ENCODE measurements at places on chromosomes 5 and 9. TPM values are rescaled to one million over a fixed set of nuclear protein-coding genes. Genes with fewer than 3 reads are reported as not detected.

GNAQ gene
- 22.4 TPM for total RNA-seq

PTPN3 gene
- total RNA-seq: 1.4 TPM

DNA sequence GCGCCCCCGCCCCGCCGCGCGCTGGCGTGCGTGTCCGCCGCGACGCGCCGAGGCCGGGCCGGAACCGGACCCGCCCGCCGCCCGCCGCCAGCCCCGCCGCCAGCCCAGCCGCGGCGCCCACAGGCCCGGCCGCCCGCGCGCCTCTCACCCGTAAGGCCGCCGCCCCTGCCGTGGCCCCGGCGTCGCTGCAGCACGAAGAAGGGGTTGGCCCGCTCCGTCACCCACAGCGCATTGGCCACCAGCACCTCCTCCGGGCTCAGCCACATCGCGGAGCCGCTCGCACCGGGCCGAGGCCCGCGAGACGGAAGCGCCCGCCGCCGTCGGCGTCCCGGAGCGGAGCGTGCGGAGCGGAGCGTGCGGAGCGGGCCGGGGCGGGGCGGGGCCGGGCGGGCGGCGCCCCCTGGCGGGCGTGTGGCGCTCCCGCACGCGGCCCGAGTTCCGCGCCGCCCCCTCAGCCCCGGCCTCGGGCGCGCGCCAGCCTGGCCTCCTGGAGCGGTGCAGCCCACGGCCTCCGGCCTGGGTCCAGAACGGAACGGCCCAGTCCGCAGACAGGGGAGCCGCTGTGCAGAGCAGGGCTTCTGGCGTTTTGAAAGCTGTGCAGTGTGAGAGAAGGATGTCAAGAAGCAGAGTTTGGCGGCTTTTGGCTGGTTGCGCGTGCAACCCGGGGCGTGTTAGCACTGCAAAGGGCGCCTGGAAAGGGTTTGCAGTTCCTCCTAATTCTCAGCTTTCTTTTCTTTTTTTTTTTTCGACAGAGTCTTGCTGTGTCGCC, at the start of gene TBC1D9B:
TBC1D9B (minus strand) TSS at position 342 of the 769 bp plus-strand sequence; CDS start at position 266, 76 bp downstream.
- DNase-seq: peak; percentile 76
- peaks cover 7% of the 10 kb centered on the region for H3K36me3 ChIP-seq
- H3K4me3 ChIP-seq: peak within 1 kb of the TSS; percentile 94
- H3K27ac ChIP-seq: peak within 1 kb of the TSS; percentile 83
- H3K4me1 ChIP-seq: peaks cover 12% of the 10 kb centered on the region
- no peaks in the 10 kb centered on the region for H3K27me3 ChIP-seq

ADRB2 gene
- total RNA-seq: 0.18 TPM

GRCh38 chr5:1808439-1808838, 7.2 kb downstream of the NDUFS6 start:
- no peak overlapping the region for H3K27ac ChIP-seq
- peaks cover 16% of the 10 kb centered on the region for H3K4me1 ChIP-seq
- no peak overlapping the region for H3K4me3 ChIP-seq
- H3K27me3 ChIP-seq: no peaks in the 10 kb centered on the region
